ENCODE measurements at places on chromosomes 13 and 19. TPM values are rescaled to one million over a fixed set of nuclear protein-coding genes. Genes with fewer than 3 reads are reported as not detected.

Gene SYNGR4
- total RNA-seq, result not detected

Gene RNF113B
- total RNA-seq, result not detected

Gene COL4A1
- total RNA-seq, result 83.9 TPM

DNA sequence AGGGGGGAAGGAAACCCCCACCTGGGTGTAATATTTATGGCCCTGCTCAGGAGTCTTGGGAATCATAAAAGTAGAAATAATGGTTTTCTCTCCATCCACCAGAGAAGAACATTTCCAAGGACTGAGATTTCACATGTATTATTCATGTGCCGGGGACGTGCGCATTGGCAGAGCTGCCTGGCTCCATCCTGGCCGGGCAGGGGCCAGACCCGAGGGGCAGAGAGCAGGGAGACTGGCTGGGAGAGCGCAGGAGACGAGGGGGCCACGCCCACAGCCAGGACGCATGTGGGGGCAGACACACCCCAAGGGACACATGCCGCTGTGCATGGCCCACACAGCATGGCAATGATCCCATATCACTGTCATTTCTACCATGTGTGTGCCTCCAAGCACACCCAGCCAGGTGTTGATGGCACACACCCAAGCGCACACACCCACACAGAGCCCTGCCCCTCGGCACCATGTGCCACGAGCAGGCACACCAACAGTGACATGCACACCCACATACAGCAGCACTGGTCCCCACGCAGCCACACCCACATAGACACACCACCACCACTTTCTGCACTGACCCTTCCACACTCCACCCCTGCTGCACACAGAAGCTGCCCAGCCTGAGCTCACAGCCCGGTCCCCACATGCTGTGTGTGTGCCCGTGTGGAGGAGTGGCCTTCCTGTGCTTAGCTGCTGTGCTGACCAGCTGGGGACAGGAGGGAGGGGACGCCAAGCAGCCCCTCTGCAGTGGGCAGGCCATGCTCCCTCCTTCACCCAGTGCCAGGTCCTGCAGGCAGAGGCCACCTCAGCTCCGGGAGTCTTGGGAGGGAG lies 39.3 kb downstream of the CEBPG start:
- H3K27me3 ChIP-seq, result no peaks in the 10 kb centered on the region
- no peak overlapping the region for H3K4me3 ChIP-seq
- H3K36me3 ChIP-seq, result no peaks in the 10 kb centered on the region
- no peak for DNase-seq

- no peaks in the 10 kb centered on the region for H3K36me3 ChIP-seq
- H3K4me1 ChIP-seq, result peaks cover 30% of the 10 kb centered on the region
- H3K27me3 ChIP-seq, result no peaks in the 10 kb centered on the region
- DNase-seq, result peak; percentile 84
Observed at GRCh38 chr13:18978447-18978846, 203.2 kb downstream of the TUBA3C start.

DNA sequence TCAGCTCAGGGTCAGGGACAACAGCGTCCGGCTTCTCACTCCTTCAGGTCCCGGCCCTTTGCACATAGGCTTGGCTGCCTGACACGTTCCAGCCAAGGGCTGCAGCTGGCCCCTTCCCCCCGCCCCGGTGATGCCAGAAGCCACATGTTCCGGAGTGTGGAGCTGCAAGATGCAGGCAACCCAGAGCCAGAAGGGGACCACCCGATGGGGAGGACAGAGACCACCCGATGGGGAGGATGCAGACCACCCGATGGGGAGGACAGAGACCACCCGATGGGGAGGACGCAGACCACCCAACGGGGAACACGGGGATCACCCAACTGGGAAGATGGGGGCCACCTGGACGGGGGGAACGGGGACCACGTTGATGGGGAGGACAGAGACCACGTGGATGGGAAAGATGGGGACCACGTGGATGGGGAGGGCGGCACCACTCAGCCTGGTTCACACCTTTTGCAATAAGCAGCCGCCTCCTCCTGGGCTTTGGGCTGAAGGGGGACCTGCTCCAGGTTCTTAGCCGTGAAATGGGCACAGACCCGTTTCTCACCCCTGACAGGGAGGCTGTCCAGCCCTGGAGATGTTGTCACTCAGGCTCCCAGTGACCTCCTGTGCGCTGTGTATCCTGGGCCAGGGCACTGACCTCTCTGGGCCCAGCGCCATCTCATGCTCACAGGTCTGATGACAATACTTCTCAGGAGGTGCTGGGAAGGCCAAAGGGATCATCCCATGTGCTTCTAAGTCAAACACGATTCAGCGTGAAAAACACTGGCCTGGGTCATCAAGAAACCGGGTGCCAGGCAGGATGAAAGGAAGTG lies 34.5 kb downstream of the C13orf46 start:
- DNase-seq, result no peak
- no peaks in the 10 kb centered on the region for H3K27me3 ChIP-seq
- H3K27ac ChIP-seq, result no peak overlapping the region
- no peak overlapping the region for H3K4me3 ChIP-seq
- H3K4me1 ChIP-seq, result no peaks in the 10 kb centered on the region

DNA sequence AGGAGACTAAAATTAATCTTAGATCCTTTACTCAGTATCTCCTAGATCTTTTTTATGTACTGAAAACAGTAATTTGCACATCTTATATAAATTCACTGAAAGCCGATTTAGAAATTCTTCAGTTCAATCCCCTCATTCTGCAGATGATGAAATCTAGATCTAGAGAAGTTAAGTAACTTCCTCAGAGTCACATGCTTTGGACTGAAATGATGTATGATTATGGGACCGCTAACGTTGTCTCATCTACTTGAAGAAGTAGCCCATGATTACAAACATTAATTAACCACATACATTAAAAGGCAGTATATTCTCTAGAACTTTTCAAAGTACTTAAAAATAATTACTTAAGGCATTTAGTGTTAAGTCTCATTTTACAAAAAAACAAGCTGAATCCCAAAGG lies 37.8 kb downstream of the ELF1 start:
- H3K4me3 ChIP-seq, result peak overlapping the region; percentile 50
- H3K36me3 ChIP-seq, result no peaks in the 10 kb centered on the region
- H3K27me3 ChIP-seq, result no peaks in the 10 kb centered on the region
- peaks cover 29% of the 10 kb centered on the region for H3K4me1 ChIP-seq
- DNase-seq, result peak; percentile 66

GRCh38 chr19:55638864-55639359 lies 1.9 kb upstream of the ZNF580 start:
- no peak overlapping the region for H3K4me3 ChIP-seq
- DNase-seq, result peak; percentile 87
- no peaks in the 10 kb centered on the region for H3K36me3 ChIP-seq
- H3K4me1 ChIP-seq, result peaks cover 26% of the 10 kb centered on the region
- H3K27ac ChIP-seq, result no peak overlapping the region

- no peak overlapping the region for H3K27ac ChIP-seq
- no peaks in the 10 kb centered on the region for H3K36me3 ChIP-seq
- peak; percentile 26 for DNase-seq
- H3K27me3 ChIP-seq, result no peaks in the 10 kb centered on the region
Observed at GRCh38 chr13:44243198-44243857, 130.3 kb upstream of the SERP2 start.

DNA sequence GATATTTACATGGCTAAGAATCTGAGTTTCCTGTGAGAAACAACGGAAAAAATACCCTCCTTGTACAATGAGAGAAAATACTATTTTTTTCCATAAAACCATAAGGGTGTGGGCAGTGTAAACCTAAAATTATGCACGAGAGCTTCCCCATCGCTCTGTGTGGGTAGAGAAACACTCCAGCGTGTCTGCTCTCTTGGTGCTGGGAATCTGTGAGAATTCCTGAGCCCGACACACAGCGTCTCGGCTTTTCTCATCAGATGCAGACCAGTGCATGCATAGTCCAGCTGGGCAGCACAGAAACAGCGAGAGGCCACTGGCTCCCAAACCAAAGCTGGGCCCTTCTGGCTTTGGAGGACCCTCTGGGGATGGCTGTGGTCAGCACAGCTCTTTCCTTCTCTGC lies 12.0 kb downstream of the PLPP2 start:
- no peaks in the 10 kb centered on the region for H3K4me1 ChIP-seq
- peaks cover 39% of the 10 kb centered on the region for H3K27me3 ChIP-seq
- H3K4me3 ChIP-seq, result no peak overlapping the region
- no peak for DNase-seq
- no peak overlapping the region for H3K27ac ChIP-seq

DNA sequence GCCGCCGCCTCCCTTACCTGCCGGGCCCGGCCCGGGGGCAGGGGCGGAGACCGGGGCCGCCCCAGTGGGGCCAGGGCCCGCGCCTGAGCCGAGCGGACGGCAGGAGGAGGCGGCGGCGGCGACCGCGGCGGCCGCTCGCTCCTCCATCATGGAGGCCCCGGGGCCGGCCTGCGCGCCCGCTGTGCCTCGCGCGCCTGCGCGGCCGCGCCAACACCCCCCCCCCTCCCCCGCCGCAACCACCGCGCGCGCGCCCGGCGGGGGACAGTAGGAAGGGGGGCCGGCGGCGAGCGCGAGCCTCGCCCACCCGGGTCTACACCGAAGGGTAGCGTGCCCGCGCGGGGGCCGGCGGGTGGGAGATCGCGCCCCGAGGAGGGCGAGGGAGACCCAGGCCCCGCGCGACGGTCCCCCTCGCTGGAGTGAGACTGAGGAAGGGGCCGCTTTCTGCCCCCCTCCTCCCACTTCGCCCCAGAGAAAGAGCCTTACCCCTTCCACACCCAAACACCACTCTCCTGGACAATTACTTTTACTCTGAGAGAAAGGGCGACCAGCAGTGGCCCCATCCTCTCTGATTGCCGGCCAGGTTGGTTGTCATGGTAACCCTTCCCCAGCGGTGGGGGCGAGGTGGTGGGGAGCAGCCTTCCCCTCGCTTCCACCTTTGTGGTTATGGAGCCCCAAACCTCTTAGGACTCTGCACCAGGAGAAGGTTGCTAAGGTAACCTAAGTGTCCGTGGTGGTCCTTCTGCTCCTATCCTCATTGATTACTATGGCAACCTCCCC lies at the start of gene STRN4:
Gene STRN4 (minus strand): TSS at position 170 of the 777 bp plus-strand sequence. CDS start 20 bp downstream, at position 150.
- H3K27ac ChIP-seq, result peak within 1 kb of the TSS; percentile 96
- peak; percentile 84 for DNase-seq
- H3K27me3 ChIP-seq, result no peaks in the 10 kb centered on the region
- no peaks in the 10 kb centered on the region for H3K4me1 ChIP-seq

Measured in A673 (cell line).